T-cell (primary cell): ENCODE measurements at places on chromosomes 3 and 15.

- DNase-seq = no peak
These were observed 33.4 kb downstream of the PLCL2 start for GRCh38 chr3:16917980-16918682.

DNA sequence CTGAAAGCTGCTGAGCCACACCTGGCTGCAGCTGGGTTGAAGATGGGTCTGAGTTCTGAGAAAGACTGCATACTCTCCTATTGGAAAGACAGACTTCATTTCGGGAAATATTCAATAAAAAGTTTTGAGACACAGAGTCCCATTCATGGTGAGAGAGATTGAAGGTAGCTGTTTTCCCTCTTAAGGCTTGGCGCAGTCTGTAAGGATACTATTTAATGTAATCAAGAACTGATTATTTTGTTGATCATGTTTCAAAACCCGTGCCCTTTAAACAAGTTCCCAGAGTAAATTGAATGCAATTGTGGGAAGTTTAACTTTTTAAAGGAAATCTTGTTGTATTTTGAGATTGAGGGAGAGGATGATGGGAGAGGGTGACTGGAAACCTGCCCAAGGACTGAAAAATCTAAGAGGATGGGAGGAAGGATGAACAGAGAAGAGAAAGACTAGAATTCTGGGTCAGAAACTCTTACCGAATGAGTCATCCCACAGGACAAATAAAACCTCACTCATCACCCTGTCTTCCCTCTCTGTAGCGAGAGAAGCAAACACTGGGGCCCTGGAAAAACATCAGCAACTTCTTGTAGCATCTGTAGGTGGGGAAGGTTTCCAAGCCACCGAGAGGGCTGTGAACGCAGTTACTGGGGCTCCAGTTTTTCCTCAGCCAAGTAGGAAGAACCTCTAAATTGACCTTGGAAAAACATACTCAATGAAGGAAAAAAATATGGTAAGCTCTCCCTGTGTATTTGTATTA, 193.2 kb upstream of the TPRG1 start:
- no peak for DNase-seq

DNA sequence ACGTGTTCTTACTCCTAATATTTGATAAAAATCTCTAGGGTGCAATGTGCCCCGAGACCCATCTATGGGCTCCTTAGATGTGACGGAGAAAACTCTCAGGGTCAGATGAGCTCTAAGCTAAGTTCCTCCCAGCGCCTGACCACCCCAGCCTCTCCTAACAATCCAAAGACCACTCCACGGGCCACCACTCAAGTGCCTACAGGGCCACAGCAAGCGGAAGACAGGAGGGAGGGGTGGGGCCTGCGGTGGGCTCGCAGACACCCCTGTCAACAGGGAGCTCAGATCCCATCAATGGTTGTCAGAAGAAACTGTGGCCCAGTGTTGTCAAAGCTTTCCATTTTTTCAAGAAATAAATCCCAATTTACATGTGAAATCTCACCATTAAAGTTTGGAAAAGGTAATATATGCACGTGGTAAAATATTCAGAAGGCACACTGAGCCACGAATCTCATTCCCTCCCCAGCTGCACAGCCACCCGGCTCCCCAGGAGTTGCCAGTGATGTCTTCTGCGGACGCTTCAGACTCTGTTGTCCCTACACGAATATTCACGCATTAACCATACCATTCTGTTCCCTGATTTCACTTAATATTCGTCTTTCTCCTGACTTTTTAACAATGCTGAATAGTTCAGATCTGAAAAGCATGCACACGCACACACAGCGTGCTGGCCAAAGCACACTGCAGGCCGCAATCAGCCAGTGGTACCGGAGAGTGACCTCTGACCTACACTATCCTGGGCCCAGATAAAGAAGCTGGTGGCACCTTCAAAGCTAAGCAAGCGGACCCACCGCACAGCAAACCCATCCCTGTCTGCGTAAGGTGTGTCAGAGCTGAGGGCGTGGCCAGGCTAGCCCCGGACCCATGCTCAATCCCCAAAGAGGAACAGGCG, 19.1 kb downstream of the TNK2 start:
- no peak for DNase-seq

DNA sequence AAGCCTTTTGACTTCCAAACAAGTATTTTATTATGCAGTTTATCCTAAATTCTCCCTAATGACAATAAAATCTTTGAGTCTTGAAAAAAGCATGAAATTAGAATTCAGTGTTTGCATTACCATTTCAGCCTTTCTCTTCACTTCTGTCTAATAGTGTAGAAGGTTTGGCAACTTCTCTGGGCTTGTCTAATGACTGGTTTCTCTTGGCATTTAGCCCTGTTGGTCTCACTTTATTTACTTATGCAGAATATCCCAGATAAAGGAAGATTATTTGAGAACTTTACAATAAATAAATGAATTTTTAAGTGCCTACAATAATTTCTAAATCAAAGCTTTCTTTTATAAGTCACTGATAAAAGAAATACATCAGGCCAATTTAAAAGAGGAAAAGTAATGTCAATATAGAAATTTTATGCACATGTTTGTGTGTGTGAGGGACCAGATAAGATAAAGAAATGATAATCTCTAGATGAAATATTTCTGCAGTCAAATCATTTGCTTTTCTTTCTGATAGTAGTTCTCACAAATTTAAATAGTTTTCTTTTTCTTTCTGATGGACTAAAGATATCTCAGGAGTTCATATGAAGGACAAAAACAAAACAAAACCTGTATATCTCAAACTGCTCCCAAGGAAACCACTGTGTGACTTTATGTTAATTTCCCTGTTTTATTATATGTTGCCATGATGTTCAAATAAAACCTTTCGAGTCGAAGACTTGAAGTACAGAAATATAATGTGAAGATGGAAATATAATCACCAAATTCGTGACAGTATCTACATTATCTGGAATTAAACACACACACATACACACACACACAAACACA, 533.1 kb upstream of the CBLB start:
- no peak for DNase-seq

GRCh38 chr3:13233487-13234485, 160.6 kb upstream of the IQSEC1 start:
- peak; percentile 26 for DNase-seq

- no peak for DNase-seq
These were observed 28.0 kb upstream of the SLCO2A1 start for GRCh38 chr3:134057654-134058110.

GRCh38 chr3:101414121-101414520, 93.7 kb upstream of the IMPG2 start:
- DNase-seq = no peak

- no peak for DNase-seq
These were observed 30.0 kb upstream of the TSEN2 start for GRCh38 chr3:12454076-12454815.

DNA sequence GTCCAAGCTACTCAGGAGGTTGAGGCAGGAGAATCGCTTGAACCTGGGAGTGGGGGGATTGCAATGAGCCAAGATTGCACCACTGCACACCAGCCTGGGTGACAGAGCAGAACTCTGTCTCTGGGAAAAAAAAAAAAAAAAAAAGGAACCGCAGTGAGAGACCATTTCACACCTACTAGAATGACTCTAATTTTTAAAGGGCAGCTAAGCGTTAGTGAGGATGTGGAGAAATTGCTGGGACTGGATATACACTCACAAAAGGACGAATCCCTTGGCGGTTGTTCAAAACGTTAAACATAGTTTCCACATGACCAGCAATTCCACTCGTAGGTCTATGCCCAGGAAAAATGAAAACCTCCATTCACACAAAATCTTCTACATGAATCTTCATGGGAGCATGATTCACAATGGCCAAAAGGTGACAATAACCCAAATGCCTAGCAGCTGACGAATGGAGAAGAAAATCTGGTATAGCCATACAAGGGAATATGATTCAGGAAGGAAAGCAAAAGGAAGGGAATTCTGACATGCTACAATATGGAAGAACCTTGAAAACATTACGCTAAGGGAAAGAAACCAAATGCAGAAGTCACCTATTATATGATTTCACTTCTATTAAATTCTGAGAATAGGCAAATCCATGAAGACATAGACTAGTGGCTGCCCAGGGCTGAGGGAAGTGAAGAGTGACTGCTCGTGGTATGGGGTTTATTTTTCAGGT, 127.0 kb downstream of the CHSY1 start:
- DNase-seq = no peak

GRCh38 chr15:88656760-88657221, 18.0 kb downstream of the ISG20 start:
- DNase-seq = peak; percentile 24

DNA sequence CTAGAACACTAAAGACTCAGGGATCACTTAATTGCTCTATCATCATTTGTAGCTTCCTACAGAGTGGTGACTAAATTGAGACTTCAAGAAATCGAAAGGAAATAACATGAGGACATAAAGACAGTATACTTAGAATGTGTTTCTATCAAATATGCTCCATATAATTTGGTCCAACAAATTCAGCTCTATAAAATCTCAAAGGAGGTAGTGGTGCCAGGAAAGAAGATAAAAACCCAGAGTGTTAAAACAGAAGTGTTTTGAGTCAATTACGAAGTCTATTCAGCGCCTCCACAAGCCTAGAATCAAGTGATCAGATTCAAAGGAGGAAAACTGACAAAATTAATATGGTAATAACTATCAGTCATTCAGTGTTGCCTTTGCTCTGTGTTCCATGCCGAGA, 22.9 kb downstream of the MAGI1 start:
- no peak for DNase-seq

GRCh38 chr3:72601983-72602750, 246.1 kb downstream of the SHQ1 start:
- DNase-seq = no peak

DNA sequence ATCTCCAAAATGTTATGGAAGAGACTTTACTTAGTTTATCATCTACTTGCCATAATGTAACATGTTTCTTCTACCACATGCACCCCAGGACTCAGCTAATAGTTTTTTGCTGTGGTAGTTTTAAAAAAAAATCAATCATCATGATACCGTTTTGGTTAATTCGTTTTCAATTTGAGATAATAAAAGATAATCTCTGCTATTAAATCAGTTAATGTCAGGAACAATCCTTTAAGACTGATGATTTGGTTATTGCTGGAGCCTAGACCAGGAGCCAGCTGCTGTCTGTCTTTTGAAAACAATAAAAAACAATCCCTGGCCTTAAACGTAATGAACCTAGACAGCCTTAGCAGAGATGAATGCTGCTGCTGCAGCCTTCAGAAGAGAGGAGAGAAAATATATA, 403.7 kb downstream of the OXSM start:
- no peak for DNase-seq

DNA sequence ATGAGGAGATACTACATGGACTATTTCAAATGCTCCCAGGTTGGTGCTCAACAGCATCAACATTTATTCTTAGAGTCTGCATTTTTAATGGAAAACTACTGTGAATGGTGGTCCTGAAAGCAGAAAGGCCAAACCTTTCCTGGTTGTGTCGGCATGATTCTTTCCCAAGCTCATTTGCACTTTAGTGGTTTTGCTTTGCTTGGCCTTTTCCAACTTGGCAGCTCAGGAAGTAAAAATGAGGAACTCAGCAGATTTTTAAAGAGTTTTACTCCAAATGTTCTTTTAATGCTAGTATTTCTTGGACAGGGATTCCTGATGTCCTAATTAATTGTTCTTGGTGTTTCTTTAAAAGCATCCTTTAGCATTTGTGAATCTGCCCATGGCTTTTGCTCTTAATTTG, 197.4 kb downstream of the SLC9A9 start:
- DNase-seq = no peak

GRCh38 chr3:181726351-181727330, 14.9 kb downstream of the SOX2 start:
- no peak for DNase-seq

DNA sequence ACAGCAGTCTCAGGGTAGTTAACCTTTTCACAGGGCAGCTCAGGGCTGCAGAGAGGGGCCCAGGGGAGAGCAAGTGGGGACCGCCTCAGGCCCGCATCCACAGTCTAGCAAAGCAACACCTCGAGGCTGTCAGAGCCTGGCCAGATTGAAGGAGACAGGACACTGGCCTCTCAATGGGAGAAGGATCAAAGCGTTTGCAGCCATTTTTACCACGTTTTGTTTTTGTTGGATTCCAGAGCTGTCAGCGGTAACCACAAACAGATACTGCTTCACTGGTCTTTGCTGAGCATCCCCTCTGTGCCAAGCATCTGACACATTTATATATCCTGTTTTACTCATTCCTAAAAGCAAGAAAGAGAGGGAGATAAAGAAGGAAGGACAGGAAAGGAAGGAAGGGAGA, 153.8 kb downstream of the SHQ1 start:
- no peak for DNase-seq
